Fibroblast of skin of right quadriceps (primary cell): ENCODE measurements at places on chromosomes 1 and 21.

DNA sequence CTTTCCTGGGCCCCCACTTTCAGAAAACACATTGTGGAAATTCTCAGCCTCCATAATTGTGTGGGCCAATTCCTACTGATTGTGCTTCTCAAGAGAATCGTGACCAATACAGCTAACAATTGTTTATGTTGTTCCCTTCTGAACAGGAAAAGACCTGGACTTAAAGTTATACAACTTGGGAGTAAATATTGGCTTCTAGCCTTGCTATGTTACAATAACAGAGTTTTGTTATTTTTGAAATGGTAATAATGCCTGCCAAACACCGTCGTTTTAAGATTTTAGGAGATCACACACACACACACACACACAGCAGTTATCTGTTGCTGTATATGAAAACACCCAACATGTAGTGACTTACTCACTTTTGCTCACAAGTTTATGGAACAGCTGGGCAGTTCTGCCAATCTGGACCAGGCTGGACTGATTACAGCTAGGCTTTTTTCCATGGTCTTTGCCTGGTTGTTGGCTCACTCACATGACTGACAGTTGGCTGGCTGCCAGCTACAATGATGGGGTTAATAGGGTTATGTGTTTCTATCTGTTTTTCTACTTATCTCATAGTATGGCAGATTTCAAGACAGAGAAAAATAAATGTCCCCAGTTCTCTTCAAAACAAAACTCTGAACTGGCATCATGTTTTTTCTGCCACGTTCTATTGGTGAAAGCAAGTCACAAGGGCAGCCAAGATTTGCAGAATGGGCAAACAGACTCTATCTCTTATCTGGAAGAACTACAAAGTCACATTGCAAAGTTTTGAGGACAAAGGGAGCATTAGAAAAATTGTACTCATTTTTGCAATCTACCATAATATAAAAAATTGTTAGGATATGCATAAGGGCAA is 447.5 kb downstream of the NEGR1 start:
- no peak for DNase-seq

GRCh38 chr1:192939440-192939839 is 119.7 kb downstream of the UCHL5 start:
- no peak for DNase-seq

GRCh38 chr1:60922304-60922703 is 160.1 kb upstream of the NFIA start:
- no peak for DNase-seq

DNA sequence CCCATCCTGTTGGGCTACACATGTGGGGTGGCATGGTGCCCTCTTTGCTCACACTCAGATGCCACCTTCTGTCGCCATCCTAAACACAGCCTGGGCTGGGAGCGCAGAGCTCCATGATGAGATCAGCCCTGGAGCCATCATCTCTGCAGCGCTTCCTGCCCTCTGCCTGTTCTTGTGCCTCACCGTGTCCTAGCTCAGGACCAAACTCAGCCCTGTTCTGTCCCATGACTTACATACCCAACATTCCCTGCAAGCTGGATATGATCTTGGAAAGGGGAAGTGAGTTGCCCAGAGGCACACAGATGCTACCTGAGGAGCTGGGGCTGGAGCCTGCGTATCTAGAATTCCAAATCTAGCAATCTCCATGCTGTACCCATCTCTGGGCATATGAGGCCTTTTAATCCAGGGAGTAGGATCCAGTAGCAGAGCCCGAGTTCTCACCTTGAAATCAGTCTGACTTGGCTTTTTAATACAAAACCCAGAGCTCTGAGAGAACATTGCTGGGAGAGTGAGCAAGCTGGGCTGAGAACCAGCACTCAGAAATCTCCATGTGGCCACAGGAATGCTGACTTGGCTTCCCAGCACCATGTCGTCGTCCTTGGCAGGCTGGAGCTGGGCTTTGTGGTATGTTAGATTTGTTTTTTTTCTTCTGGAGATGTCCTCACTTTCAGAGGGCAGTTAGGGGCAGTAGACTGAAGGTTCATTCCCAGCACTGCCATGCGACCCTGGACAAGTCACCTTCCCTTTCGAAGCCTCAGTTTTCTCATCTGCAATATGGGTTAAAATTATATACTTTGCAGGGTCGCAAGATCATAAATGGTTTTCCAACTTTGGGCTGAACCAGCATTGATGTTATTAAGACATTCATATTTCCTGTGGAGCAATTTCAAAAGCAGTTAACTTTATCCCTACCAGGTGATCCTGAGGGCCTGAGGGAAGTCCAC is 2.6 kb downstream of the ALPL start:
- DNase-seq = peak; percentile 92

- DNase-seq = no peak
Observed at GRCh38 chr21:10273196-10273595, 248.2 kb upstream of the TPTE start.

DNA sequence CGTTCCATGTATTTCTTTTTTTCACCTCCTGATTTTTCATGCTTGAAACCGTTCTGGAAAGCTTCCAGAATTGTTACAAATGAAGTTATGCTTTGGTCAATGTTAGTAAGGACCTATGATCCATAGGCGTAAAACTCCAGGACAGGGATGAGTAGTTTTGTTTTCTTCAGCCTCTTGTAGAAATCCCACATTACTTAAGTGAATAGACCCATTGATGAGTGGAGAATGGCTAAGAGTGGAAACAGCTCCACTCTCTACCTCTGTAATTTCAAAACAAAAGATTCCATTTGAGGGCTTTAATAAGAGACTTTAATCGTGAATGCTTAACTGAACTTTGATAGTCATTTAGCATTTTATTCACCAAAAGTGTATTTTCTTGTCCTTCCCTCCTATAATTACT is 3.0 kb upstream of the TGFB2 start:
- no peak for DNase-seq

GRCh38 chr21:27026501-27026900 is 59.6 kb upstream of the ADAMTS5 start:
- DNase-seq = peak; percentile 23

GRCh38 chr1:223815020-223815853 is 30.5 kb downstream of the TP53BP2 start:
- DNase-seq = no peak

GRCh38 chr1:238281418-238281817 is 390.7 kb upstream of the ZP4 start:
- peak; percentile 8 for DNase-seq

DNA sequence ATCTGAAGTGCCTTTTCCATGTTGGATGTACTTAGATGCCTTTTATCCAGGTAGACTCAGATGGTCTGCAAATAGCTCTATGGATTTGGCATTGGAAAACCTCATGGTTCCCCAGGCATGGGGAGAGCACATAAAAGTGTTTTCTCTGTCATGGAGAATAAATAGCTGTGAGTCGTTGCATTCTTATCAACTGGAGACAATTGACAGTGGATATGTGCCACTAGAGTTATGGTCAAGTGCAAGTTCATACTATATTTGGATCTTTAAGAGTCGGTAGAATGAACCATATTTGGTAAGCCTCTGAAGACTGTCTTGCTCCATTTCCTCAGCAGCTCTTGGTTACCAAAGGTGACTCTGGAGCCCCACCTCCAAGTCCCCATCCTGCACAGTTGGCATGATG is 83.7 kb downstream of the ROR1 start:
- DNase-seq = no peak

GRCh38 chr21:25934771-25935224 is 200.0 kb downstream of the GABPA start:
- peak; percentile 75 for DNase-seq

GRCh38 chr1:100188617-100189016 is 10.6 kb upstream of the LRRC39 start:
- DNase-seq = peak; percentile 54

DNA sequence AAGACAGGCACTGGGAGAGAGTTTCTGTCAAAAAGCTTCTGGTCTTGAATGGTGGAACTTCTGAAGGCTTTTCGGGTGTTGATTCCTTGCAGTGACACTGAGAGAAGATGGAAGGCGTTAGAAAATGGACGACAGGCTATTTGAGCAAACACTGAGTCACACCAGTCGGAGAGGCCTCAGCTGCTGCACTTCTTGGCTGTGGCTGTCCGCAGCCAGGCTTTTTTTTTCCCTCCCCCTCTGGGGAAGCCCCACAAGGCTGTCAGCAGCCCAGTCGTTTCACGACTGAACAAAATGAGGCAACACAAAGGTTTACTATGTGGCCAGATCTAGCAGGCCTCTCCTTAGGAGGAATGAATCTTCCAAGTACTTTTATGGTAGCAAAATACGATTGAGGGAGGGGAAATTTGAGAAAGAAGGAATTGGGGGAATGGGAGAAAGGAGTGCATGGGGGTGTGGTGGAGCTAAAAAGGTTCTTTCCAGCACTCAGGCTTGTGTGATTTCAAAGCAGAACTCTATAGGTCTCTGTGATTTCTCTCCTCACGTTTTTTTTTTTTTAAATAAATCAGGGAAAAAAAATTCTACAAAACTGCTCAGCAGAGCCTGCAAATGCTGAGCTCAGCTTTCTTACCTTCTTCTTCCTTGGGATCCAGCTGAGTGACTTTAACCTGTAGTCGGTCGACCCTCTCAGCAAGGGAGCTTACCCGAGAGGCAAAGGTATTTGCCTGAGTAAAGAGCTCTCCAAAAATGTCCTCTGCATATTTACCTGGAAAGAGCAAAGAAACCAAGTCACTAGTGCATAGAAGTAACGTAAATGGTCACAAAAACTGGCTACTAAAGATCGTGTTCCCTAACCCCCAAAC is 26.1 kb downstream of the GPR3 start:
- peak; percentile 94 for DNase-seq

DNA sequence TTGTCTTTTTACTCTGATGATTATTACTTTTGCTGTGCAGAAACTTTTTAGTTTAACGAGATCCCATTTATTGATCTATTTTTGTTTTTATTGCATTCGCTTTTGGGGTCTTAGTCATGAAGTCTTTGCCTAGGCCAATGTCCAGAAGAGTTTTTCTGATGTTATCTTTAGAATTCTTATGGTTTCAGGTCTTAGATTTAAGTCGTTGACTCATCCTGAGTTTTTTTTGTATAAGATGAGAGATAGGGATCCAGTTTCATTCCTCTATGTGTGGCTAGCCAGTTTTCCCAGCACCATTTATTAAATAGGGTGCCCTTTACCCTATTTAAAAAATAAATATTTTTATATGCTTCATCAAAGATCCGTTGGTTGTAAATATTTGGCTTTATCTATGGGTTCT is 13.2 kb downstream of the MAN1C1 start:
- DNase-seq = peak; percentile 19

GRCh38 chr21:41227357-41228005 is 59.5 kb downstream of the BACE2 start:
- DNase-seq = no peak

DNA sequence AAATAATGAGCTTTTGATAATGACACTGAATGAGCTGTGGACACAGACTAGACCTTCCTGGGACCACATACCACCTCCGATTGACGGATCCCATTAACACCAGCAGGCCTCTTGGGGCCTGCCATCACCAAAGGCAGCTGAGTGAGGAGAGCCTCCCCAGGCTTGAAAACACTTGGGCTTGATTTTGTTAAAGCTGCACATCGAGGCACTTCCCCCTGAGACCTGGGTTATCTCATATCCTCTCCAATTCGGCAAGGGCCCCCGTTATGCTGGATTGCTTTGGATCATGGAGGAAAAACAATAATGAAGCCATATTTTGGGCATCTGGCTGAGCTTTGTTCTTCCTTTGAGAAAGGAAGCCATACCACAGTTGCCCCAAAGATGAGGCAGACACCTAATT is 143.0 kb downstream of the AJAP1 start:
- DNase-seq = no peak

- DNase-seq = peak; percentile 73
Observed at GRCh38 chr1:54944610-54945392, 35.6 kb upstream of the TMEM61 start.

- DNase-seq = peak; percentile 33
Observed at GRCh38 chr1:83689921-83690868, 308.7 kb downstream of the TTLL7 start.

GRCh38 chr21:45870851-45871615 is 110.5 kb upstream of the COL6A1 start:
- DNase-seq = no peak

DNA sequence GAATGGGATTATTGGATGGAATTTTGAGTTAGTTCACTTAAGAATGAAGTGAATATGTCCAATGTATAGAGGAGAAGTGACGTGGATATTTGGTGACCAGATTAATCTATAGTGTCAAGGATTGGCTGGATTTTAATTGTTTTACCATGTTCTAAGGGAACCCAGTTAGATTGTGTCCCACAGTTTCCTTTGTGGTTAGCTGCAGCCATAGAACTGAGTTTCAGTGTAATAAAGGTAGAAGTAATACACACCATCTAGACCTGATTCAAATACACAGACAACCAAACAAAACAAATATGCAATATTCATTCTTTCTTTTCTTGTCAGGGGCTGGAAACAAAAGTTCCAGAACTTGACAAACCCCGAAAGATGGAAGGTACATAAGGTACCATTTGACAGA is 88.0 kb upstream of the RGS18 start:
- DNase-seq = no peak

DNA sequence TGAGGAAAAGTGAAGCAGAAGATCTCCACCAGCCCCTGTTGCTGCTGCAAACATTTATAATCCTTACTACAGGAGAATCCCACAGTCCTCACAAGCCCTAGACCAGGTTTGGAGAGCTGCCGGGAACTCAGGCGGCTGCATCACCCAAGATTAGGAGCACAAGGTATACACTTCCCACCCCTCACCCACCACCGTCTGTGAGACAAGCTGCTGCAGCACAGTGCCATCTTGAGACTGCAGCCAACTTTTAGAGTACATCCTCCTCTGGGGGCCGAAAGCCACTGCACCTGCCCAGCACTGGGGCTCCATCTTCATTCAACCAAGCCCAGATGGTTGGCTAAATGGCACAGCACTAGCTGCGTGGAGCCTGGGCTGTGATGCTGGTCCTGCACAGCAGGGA is 13.8 kb downstream of the OLFML3 start:
- no peak for DNase-seq

DNA sequence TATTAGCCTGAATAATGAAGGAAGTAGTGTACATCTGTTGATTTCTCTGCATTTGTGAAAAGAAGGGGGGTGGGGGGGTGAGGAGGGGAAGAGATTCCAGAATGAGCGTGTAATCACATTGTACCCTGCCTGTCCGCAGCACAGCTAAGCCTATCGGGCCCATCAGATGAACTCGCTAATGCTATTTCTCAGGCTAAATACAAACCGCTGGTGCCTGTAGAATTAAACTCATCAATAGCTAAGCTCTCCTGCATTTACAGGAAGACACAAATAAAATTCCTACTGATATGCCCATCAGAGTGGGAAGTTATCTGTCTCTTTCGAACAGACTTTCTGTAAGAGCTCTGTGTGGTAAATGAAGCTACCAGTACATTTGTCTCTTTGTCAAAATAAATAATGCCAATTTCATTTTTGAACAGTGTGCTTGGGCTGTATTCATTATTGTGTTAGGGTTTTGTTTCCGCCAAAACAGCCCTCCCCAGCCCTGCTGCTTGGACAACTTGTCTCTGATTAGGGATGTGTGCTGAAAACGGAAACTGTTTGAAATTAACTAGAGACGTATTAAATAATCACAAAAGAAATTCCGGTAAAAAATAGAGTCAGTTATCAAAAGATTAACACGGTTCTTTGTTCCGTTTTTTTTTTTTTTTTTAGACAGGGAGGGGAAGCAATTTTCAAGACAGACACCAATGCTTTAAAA is 305.4 kb downstream of the TTLL7 start:
- DNase-seq = peak; percentile 38
